Hematopoietic multipotent progenitor cell treated with erythropoietin and hydrocortisone succinate and interleukin-3 and kit ligand, for 15 days (in vitro differentiated cells): ENCODE measurements at places on chromosomes 16 and 17.

DNA sequence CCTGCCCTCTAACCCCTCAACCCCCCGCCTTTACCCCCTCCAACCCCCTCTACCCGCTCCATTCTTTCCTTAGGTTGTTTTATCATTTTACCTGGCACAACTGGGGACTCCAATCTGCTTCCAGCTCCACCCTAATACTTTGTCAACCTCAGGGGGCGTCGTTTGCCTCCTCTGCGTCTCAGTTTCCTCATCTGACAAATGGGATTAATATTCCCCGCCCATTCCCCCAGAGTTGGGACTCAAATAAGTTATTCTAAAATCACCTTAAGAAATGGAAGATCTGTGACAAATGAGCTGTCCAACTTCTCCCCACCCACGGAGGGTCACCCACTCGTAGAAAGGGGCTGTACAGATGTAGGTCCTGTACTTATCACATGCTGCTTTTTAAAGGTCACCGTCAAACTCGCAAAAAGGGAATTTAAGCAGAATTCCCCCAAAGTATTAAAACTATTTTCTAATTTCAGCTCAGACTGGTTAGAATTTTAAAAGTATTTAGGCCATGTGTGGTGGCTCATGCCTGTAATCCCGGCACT, 40.6 kb upstream of the CPNE2 start:
- DNase-seq: no peak

DNA sequence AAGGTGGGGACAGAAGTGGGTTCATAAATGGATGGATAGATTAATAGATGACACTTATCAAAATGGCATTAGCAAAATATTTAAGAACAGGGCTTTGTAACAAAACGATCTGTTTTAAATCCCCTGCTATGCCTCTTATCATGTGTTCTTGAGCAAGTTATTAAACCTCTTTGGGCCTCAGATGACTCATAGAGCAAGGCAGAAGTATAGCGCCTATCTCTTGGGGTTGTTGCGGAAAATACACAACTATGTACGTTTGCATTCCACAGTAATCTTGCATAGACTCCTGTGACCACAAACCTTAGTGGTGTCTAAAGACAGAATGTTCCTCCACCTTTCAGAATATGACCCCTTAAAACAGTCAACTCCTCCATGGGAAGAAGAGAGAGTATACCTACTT, 116.8 kb downstream of the CDYL2 start:
- no peak for DNase-seq

- no peak for DNase-seq
These were observed 309.4 kb upstream of the XYLT1 start for GRCh38 chr16:17780181-17780580.

- peak; percentile 74 for DNase-seq
These were observed 7.5 kb downstream of the SLC16A3 start for GRCh38 chr17:82236142-82236971.

DNA sequence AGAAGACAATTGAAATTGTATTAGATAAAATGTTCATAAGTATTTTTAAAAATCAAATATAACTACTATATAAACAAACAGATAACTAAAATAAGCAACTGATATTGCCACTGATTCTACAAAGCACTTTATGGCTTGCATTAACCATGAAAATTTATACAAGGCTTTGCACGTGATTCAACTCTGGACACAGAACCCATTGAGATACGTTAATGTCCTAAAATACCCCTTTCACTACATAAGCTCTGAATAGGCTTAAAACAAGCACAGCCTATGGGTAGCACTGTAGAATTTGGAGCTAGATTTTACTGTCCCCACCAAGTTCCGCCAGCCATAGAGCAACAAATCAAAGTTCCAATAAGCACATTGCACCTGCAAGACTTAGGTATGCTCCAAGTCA, 4.5 kb downstream of the ZNF652 start:
- no peak for DNase-seq

DNA sequence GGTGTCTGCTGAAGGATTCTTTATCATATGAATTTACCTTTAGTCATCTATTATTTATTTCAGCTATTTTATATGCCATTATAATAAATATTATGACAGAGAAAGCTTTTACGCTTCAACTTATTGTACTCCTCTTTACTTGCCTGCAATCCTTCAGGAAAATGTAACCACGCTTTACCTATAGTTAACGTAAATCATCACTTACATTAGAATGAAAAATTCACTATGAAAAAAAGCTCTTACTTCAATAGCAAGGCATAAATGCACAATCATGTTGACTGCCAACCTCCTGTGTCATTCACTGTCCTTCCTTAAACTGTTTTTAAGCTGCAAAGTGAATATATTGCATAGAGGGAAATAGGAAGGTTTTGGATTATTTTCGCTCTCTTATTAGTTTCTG, 277.9 kb downstream of the WWOX start:
- no peak for DNase-seq

DNA sequence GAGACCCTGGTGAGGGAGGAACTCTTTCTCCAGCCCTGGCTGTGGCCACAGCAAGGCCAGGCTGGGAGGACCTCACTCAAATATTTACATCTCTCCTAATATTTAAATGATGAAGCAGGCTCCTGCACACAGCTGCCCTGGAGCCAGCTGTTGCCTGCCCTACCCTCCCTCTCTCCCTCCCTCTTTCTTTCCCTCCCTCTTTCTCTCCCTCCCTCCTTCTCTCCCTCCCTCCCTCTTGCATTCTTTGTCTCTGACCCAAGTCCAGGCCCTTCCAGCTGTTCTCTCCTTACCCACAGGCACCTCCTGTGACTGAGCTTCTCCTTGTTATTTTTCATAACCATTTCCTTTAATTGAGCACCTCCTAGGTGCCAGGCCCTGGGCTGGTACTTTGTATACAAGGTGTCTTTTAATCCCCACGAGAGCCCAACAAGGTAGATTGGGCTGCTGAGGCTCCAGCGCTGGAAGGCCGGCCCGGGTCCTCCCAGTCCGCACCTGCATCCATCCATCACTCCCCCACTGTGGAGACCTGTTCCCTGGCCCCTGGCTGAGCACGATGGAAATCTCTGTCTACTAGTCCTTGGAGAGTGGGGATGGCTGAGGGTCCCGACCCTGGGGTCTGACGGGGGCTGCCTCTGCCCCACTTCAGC, 242.3 kb downstream of the SEC14L1 start:
- no peak for DNase-seq

DNA sequence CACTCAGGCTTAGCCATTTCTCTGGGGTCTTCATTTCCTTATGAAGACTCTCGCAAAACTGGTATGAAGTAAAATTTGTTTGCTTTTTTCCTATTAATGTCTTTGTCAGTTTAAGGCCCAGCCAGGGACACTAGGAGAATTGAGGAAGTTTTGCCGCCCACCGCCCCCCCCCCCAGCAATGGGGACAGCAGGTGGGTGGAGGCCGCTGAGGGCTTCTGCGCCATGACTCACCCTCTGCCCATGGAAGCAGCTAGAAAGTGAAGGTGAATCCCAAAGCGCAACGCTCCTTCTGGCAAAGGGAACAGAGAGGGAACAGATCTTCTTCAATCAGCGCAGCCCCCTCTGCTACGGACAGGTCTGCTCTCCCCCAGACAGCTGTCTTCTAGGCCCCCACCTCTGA, 49.7 kb downstream of the MARF1 start:
- no peak for DNase-seq

DNA sequence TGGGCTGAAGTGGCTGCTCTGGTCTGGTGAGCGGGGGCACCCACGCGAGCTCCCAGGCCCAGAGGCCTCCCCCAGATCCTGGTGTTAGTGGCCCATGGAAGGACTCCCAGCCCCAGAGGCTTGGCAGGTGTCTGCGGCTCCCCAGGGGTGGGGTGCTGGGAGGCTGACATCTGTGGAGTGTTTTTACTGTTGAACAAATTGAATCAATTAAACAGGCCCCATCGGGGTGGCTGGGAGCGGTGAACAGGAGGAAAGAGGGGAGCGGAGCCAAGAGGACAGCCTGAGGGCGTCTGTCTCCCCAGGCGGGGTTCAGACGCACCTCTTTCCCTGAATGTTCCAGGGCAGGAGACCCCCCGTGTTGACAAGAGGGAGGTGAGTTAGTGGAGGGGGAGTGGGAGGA, 29.9 kb downstream of the ACTG1 start:
- no peak for DNase-seq

DNA sequence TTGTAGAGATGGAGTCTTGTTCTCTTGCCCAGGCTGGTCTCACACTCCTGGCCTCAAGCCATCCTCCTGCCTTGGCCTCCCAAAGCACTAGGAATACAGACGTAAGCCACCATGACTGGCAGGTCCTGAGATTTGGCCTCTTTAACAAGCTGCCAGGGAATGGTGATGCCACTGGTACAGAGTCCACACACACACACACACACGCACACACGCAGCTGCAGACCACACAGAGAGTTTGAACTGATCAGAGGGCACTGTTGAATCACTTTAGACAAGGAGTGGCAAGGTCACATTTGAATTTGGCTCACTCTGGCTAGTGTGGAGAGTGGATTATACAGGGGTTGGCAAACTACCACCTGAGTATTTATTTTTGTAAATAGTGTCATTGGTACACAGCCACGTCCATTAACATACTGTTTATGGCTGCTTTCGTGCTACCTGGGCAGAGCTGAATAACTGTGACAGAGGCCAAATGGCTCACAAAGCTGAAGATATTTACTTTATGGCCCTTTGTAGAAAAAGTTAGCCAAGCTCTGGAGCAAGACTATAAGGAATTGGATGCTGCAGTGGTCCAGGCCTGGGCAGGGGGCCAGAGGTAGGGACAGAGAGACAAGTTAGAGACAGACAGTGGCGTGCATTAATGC, 9.9 kb downstream of the ITPRIPL2 start:
- DNase-seq: no peak

DNA sequence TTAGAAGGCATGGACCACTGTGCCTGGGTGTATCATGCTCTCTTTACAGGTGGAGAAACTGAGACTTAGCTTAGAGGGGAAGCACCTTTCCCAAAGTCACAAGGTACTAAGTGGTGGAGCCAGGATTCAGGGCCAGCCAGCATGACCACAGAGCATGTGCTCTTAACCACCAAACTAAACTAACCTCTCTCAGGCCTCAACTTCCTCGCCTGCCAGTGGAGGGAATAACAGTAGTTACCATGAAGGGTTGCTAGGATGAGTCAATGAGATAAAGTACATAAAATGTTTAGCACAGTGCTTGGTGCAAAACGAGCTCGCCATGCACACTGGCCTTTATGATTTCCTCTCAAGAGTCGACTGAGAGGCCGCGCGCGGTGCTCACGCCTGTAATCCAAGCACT, 6.4 kb upstream of the MYO1C start:
- DNase-seq: no peak

GRCh38 chr17:61447358-61447757, 4.9 kb upstream of the TBX4 start:
- no peak for DNase-seq

DNA sequence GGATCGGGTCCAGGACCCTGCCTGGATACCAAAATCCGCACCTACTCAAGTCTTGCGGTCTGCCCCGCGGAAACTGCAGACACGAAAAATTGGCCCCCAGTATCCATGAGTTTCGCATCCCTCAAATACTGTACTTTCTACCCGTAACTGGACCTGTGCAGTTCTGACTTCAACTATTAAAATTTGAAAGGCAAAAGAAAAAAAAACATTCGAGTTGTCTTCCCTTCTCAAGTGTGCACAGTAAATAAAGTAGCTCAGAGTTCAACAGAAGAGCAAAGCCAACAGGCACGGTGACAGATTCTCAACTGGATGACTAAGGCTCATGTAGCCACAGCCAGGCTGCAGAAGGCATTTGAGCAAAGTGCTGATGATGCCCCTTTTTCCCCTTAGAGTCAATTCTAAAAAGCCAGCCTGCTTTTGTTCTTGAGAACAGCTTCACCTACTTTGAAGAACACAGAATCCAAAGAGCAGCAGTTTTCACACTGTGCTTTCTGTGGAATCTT, 32.5 kb downstream of the MARF1 start:
- no peak for DNase-seq

- no peak for DNase-seq
These were observed 34.2 kb upstream of the NLRP1 start for GRCh38 chr17:5618476-5618875.

DNA sequence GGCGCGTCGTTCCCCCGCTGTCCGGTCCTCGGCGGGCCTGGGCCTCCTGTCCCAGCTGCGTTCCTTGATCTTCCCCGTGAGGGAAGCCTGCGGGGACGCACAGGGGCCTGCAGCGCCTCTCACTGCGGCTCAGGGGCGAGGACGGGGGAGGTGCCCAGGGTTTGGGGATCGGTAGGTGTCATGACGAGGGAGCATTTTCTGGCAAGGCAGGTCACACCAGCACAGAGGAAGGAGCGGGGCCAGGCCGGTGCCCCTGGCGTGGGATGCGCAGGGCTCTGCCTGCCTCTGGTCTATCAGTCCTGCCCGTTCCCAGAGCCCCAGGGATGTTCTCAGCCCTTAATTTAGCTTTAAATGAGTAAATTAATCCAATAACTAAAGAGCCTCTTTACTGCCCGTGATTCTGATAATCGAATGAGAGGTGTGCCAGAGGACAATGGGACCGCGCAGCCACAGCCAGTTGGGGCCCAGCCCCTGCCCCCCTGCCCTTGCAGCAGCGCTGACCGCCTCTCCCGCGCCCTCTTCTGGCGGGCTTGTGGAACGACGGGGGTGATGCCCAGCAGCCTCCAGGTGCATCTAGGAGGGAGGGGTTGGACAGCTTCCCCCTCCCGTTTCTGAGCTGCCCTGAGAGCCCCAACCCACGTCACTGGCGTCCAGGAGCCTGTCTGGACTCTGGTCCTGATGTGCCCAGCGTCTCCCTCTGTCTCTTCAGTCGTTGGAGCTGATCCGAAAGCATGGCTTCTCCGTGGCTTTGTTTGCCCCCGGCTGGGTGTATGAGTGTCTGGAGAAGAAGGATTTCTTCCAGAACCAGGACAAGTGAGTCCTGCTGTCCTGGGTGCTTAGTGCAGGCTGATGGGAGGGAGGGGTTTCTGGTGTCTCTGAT, 7.9 kb downstream of the ENGASE start:
- DNase-seq: peak; percentile 34

DNA sequence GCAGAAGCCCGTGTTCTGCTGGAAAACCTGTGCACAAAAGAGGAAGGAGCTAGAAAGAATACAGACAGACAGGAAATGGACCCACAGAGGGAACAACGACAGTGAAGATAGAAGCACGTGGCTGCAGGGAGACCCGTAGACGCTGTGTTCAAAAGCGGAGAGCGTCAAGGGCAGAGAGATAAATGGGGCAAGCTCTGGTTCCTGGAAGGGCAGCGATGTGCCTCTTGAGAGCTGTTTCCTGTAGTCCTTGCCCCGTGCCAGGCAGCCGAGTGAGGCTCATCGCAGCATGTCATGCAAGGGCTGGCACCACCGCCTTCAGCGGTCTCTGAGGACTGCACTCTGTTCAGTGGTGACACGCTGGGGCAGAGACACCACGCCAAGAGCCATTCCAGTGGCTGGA, 43.6 kb upstream of the CACNG5 start:
- no peak for DNase-seq

GRCh38 chr16:23651943-23652468, 10.7 kb downstream of the DCTN5 start:
- DNase-seq: no peak
